Naive thymus-derived CD4-positive, alpha-beta T cell (primary cell): ENCODE measurements at places on chromosomes 11 and 22.
A peak's percentile ranks its signal among the peaks of the same experiment; 100 is the strongest.

DNA sequence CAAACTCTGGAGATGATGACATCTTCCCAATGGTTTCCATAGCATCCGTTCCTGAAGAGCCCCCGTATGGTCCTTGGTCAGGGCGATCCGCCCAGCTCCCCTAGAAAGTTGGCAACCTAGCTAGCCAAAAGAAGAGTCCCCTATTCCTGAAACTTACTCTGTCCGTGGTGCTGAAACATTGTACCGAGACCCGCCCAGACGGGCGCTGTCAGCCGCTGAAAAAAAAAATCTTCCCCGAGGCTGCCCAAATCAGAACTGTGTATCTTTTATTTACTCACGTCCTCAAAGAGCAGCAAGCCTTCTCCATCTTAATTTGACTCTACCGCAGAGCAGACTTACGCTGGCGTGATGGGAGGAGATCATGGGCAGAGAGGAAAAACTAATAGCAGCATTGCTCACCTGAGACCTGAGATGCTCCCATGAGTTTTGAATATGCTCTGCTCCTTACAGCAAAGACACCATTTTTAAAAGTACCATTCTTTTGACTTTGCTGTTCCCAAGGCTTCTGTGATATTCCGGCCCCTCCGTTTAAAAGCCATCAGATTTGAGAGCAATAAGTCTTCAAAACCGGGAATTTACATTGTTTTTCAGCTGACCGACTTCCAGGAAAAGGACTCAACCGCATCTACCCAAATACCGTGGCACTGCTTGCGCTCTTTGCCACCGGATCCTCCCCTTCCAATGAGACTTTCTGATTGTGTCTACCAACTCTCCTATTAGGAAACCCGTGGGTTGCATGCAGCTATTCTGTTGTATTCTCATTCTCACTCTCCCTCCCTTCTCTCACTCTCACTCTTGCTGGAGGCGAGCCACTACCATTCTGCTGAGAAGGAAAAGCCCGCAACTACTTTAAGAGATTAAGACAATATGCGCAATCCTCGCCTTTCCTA, at the start of gene SLC17A6:
Gene SLC17A6 (plus strand): TSS at position 786 of the 890 bp plus-strand sequence. CDS start 153 bp downstream, outside the sequence.
- H3K4me1 ChIP-seq: no peaks in the 10 kb centered on the region
- H3K27ac ChIP-seq: no peak within 1 kb of the TSS
- H3K27me3 ChIP-seq: peaks cover 15% of the 10 kb centered on the region
- DNase-seq: no peak
- H3K4me3 ChIP-seq: no peak within 1 kb of the TSS

GRCh38 chr11:8258784-8259183, 4.9 kb downstream of the LMO1 start:
- H3K4me3 ChIP-seq: no peak overlapping the region
- H3K36me3 ChIP-seq: no peaks in the 10 kb centered on the region
- peaks cover 9% of the 10 kb centered on the region for H3K27me3 ChIP-seq
- H3K4me1 ChIP-seq: no peaks in the 10 kb centered on the region

- H3K4me3 ChIP-seq: no peak overlapping the region
- no peak for DNase-seq
- H3K36me3 ChIP-seq: no peaks in the 10 kb centered on the region
- H3K27me3 ChIP-seq: no peaks in the 10 kb centered on the region
- H3K27ac ChIP-seq: no peak overlapping the region
These were observed 73.1 kb downstream of the COMMD9 start for GRCh38 chr11:36216061-36216615.

DNA sequence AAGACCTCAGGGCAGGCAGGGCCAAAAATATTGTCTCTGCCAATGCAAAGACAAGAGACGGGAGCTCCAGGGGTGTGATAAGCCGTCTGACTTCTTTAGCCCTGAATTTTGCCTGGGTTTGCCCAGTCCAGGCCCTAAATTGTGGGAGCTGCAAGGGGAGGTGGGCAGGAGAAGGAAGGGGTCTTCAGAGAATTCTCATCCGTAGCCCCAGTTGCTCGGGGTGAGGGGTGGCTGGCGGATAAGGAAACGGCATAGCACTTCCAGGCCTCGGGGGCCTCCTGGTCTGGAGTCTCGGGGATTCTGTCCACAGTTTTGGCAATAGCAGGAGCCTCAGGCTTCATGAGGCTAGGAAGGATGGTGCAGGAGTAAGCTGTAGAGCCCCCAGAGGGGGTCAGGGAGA, 7.4 kb downstream of the CD5 start:
- peaks cover 68% of the 10 kb centered on the region for H3K4me1 ChIP-seq
- peak overlapping the region; percentile 78 for H3K27ac ChIP-seq
- no peak for DNase-seq
- H3K27me3 ChIP-seq: no peaks in the 10 kb centered on the region

DNA sequence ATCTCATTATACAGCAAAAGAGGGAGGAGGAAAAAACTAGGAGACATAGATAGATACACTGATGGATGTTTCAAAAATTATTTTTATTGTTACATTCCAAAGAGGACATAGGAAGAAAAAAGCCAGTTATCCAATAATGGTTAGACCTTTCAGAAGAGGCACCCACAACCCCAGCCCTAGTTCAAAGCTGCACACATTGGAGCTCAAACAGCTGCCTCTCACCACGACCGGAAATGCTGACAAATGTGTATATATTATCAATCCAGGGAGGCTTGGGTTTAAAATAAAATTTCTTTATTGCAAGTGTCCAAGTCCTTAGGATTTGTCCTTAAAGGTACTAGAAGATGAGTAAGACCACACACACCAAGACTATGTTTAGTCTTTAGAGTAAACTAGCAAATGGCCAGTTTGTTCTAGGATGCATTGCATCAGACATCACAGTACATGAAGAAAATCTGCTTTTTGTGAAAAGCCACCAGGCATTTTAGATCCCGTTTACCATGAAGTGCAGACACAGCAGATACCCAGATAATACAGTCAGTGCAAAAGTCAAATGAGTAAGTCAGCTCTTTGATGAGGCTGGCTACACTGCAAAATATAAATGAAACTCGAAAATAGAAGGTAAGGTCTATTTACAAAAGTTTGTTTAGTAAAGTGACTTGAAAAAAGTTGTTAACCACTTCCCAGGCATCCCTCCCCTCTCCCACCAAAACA, 4.6 kb upstream of the ASCL3 start:
- H3K4me1 ChIP-seq: no peaks in the 10 kb centered on the region
- peaks cover 40% of the 10 kb centered on the region for H3K36me3 ChIP-seq
- no peak for DNase-seq
- H3K27me3 ChIP-seq: no peaks in the 10 kb centered on the region
- H3K27ac ChIP-seq: no peak overlapping the region

DNA sequence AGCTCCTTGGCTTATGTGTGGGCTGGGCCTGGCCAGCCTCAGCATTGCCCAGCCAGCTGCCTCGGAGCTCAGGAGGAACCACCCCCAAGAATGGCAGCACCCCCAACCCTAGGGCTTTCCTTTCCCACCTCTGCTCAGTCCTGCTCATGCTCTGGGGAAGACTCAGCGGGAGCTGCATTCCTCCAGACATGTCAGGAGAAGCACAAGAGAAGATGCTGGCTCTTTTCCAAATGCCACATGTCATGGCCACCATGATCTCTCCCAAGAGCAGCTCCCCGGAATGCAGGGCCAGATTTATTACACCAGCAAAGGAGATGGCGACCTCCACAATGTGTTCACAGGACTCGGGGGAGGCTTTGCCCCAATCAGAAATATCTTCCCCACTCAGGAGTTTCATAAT, 143.7 kb downstream of the PKNOX2 start:
- no peaks in the 10 kb centered on the region for H3K36me3 ChIP-seq
- no peaks in the 10 kb centered on the region for H3K27me3 ChIP-seq
- no peak overlapping the region for H3K27ac ChIP-seq
- H3K4me3 ChIP-seq: no peak overlapping the region
- no peak for DNase-seq

- no peak overlapping the region for H3K27ac ChIP-seq
- H3K4me1 ChIP-seq: no peaks in the 10 kb centered on the region
- DNase-seq: no peak
- no peaks in the 10 kb centered on the region for H3K27me3 ChIP-seq
- no peak overlapping the region for H3K4me3 ChIP-seq
These were observed 897.3 kb downstream of the METTL15 start for GRCh38 chr11:29005401-29005980.

DNA sequence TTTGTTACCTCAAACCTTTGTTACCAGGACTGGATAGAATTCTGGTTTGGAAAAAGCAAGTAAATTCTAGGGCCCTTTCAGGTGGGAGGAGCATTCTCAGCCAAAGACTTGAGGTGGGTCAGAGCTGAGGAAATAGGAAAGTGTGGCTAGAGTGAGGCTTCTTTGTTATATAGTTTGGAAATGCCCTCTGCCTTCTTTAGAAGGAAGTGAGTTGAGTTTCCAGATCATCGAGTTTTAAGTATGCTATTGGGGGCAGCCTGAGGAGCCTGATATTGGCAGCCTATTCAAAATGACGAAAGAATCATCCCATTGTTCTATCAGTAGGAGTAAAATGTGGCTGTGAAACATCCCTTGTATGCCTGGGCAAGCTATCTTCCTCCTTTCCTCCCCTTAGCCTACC, 134.1 kb downstream of the ARHGAP42 start:
- H3K4me3 ChIP-seq: no peak overlapping the region
- no peak overlapping the region for H3K27ac ChIP-seq
- no peaks in the 10 kb centered on the region for H3K36me3 ChIP-seq
- no peaks in the 10 kb centered on the region for H3K4me1 ChIP-seq
- DNase-seq: no peak

DNA sequence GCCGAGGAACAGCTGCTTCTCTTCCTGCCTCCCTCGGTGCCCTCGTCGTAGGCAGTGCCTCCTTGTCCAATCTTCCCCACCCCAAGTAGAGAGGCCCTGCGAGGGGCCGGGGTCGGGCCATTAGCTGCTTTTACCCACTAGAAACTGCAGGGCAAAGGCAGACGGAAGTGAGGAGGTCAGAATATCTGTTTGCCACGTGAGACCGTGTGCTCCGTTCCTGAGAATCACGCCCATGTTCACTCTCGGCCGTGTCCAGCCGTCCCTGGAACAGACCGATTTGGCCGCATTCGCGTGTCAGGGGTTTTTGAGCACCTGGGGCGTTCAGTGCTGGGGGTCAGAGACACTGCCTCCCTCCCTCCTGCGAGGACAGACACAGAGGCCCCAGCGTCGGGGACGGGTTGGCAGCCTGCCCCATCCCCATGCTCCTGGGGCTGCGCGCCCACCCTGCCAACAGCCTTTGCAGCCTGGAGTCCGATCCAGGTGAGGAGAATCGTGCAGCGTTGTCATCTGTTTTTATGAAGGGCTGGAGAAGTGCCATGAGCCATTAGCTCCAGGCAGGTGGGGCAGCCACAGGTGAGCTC, 982.2 kb downstream of the BRD1 start:
- H3K36me3 ChIP-seq: no peaks in the 10 kb centered on the region
- no peak overlapping the region for H3K4me3 ChIP-seq
- H3K4me1 ChIP-seq: no peaks in the 10 kb centered on the region
- H3K27ac ChIP-seq: no peak overlapping the region
- DNase-seq: no peak

DNA sequence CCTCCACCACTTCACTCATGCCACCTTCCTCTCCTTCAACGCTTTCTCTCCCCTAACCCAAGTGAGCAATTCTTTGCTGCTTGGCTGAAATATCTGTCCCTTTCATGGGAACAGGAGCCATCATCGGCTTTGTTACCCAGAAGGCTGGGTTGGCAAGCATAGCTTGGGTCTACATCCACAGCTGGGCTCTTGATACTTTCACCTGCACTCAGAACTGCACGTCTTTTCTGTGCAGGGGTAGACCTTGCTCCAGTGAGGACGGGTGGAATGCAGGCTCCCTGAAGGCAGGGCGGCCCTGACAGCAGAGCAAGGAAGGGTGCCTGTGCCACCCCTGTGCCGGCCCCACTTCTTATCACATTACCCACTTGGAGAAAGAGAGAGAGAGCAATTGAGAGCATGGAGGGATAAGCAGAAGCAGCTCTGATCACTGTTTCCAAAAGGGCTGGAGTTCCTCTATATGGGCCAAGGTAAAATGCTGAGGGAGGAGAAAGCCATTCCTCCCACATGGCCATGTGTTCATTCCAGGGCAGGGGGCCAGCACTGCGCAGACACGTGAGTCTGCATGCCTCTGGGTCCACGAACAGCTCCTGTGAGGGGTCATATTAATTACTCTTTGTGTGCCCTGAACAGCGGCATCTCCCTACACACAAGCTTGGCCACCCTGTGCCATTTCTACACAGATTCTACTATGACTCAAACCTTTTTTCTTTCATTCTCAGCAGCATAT, 181.8 kb downstream of the BUD13 start:
- no peaks in the 10 kb centered on the region for H3K4me1 ChIP-seq
- H3K36me3 ChIP-seq: no peaks in the 10 kb centered on the region
- H3K27me3 ChIP-seq: no peaks in the 10 kb centered on the region
- H3K4me3 ChIP-seq: no peak overlapping the region
- DNase-seq: no peak
- no peak overlapping the region for H3K27ac ChIP-seq

DNA sequence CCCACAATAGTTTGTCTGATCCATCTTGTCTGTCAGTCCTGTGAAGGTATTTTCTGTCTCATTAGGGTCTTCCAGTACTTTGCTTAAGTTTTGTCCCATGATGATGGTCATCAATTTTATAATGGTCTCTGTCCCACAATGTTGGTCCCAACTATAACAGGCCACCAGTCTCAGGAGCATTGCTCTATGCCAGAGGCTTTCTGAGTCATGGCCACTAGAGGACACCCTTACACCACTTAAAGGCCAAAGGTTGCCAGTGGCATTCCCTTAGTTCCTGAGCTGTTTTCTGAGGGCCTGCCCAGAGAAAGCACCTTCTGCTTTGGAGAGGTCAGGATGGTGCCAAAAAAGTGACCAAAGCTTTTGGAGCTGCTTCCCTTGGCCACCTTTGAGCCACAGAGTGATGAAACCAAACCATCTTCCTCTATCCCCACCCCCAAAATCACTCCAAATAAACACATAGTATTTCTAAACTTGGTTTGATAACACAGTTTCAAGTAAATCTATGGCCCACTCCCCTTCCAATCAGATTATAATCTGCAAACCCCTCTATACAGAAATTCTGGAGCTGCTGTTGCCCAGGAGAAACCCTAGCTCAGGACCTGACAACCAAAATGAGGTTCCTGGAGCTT, 19.3 kb downstream of the EIF3F start:
- peak; percentile 28 for DNase-seq
- no peak overlapping the region for H3K27ac ChIP-seq
- H3K36me3 ChIP-seq: no peaks in the 10 kb centered on the region
- no peaks in the 10 kb centered on the region for H3K27me3 ChIP-seq
- H3K4me1 ChIP-seq: no peaks in the 10 kb centered on the region
- H3K4me3 ChIP-seq: no peak overlapping the region

- H3K27me3 ChIP-seq: no peaks in the 10 kb centered on the region
- H3K27ac ChIP-seq: no peak overlapping the region
These were observed 85.9 kb downstream of the WNT7B start for GRCh38 chr22:45891021-45891421.
